Dermis blood vessel endothelial cell (primary cell): ENCODE measurements at places on chromosomes 12 and 14. TPM values are rescaled to one million over a fixed set of nuclear protein-coding genes. Genes with fewer than 3 reads are reported as not detected.

DNA sequence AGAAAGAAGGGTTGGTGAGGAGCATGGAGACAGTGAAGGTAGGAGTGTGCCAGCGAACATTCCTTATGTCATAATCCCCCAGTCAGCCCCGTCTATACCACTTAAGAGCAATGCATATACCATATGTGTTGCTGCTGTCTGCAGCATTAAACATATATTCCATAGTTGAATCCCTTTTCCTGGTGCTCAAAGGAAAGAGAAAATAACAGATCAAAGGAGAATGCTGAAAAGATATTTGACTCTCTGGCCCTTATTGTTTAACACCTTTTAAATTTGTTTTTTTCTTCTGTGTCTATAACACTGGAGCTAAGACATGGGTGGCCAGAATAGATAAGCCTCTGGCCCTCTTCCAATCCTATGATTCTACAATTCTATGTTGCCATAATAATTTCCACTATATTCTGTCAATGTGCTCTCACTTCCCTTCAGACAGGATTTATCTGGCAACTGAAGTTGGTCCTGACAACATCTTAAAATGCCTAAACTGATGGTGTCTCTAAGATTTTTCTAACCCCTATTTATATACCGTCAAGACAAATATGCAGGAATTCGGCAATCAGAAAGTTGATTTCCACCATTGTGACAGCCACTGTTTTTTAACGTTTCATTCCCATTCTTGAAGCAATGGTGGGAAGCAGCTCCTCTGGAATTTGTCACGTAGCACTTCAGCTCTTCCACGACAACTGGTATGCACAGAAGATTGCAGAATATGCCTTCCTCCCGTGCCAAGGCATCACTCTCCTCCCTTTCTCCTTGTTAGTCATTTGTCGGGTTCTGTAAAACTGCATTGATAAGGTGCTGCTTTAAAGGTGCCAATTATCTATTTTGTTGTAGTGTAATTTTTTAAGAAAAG, 204.7 kb downstream of the BCAT1 start:
- DNase-seq, result no peak

Gene TMEM253
- total RNA-seq, result 0.19 TPM in 1 of 2 replicates, not detected in the other

GRCh38 chr14:93025055-93025454, 90.7 kb downstream of the ITPK1 start:
- no peak for DNase-seq

GRCh38 chr12:49930515-49931288, 19.8 kb upstream of the AQP2 start:
- DNase-seq, result peak; percentile 63
